Fibroblast of skin of right biceps (primary cell): ENCODE measurements at places on chromosomes 7 and 10.

DNA sequence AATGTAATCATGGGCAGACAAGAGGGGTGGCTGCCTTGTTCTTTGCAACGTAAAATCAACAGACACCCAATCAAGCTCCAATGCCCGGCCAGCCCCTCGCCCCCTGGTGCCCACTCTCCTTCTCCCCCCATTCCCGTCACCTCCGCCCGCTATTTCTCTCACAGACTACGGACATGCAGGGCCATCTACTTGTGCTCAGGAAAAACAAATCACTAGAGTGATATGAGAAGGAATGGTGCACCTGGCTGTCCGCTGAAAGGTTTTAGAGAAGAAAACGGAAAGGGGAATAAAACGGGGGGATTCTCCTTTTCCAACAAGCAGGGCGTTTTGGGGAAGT lies 396 bp downstream of the GRM8 start:
- DNase-seq, result no peak

DNA sequence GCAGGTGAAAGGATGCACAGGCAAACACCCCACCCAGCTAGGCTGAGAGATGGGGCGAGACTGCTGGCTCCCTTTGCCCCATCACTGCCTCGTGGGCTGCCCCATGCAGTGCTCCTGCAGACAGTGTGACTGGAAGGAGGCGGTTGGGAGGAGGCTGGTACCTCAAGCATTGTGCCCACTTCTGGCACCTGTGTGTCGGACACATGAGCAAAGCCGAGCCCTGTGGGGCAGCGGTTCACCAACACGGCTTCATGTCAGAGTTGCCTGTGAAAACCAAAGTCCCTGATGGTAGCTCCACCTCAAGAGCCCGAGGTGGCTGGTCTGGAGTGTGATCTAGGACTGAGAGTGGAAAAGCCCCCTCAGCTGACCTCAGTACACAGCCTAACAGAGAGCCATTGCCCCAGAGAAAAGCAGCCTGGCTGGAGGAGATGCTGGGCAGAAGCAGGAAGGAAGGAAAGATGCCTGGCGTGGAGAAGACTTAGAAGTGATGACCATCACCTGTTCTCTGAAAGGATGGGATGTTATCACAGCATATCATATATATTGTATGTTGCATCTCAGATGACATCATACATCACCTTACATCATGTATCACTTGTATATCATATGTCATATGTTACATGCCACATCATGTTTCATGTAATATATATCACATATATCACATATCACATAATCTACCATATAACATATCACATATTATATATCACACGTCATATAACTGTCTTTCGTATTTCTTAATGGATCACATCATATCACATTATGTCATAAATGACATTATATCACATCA lies 75.6 kb downstream of the ADCY1 start:
- DNase-seq, result no peak

DNA sequence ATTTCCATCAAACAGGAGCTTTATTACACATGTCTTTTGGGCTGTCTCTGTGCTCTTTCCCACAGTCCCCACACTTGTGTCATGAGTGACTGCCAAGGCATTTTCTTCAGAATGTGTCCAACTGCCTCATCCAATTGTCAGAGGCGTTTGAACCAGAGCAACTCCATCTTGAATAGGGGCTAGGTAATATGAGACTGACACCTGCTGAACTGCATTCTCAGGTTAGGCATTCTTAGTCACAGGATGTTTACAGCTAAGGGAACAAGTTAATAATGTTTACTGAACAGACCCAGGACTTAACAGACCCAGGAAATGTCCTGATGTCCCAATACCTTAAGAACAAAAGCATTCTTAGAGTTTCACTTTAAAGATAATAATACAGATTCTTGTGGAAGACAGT lies 595.5 kb downstream of the REEP3 start:
- no peak for DNase-seq

GRCh38 chr7:102028206-102028826 lies 210.9 kb downstream of the CUX1 start:
- no peak for DNase-seq

DNA sequence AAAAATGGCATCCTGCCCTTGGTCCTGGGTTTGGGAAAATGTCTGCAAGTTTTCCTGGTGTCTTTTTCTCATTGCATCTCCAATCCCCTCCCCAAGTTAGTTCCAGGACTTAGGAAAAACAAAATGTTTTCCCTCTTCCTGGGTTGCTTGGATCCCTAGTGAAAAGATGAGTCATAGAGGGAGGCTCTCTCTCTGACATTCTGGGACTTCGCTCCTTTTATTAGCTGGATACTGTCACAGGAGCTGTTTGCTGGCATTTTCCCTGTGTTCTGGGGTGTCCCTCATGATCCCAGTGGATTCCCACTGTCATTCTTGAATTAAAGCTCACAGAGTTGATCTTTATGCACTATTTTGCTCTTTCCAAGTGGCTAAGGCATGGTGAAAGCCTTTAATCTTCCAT lies 316.4 kb upstream of the MBL2 start:
- no peak for DNase-seq

GRCh38 chr10:94680544-94680943 lies 3.0 kb upstream of the CYP2C18 start:
- DNase-seq, result no peak

- DNase-seq, result no peak
Observed at GRCh38 chr7:21923658-21924057, 22.0 kb downstream of the CDCA7L start.

GRCh38 chr7:40003597-40003996 lies 53.5 kb downstream of the CDK13 start:
- DNase-seq, result no peak

DNA sequence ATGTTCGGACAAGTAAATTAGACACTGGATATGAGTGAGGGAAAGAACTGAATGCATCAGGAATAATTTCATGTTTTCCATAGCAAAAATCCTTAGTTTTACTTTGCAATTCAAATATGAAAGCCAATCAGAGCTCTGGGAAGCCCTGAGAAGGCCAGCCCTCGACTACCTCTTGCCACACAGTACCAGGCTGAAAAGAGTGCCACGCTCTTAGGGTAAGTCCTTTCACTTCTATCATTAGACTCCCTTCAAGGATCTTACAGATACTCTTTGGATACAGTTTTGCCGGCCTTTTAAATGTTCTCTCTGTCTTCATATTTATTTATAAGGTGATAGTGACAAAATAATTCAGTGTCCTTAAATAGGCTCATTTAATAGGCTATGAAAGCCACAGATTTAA lies 1.9 kb downstream of the COBL start:
- DNase-seq, result no peak

- DNase-seq, result peak; percentile 33
Observed at GRCh38 chr10:101217450-101218281, 11.6 kb downstream of the LBX1 start.

DNA sequence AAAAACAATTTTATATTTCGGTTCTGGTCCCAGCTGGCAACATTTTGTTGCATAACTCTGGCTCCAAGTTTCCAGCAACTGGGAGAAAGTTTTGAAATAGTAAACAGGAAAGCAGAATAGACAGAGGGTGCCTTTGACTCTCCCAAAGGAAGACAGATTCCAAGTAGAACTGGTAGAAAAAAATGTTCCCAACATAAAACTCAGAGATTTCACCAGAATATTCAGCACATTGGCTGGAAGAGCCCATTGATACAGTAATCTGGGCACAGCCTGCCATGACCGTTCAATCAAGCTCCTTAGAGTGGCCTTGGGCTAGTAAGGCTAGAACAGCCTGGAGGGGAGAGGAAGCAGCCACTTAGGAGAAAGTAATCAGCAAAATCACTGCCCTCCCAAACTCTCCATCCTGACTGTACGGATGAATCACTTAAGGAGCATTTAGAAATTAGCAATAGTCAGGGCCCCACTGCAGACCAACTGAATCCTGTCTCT lies 120.4 kb downstream of the CUBN start:
- DNase-seq, result peak; percentile 89

GRCh38 chr7:42492920-42493319 lies 255.9 kb upstream of the GLI3 start:
- DNase-seq, result no peak

GRCh38 chr7:102221961-102222360 lies 64.7 kb upstream of the SH2B2 start:
- DNase-seq, result no peak

DNA sequence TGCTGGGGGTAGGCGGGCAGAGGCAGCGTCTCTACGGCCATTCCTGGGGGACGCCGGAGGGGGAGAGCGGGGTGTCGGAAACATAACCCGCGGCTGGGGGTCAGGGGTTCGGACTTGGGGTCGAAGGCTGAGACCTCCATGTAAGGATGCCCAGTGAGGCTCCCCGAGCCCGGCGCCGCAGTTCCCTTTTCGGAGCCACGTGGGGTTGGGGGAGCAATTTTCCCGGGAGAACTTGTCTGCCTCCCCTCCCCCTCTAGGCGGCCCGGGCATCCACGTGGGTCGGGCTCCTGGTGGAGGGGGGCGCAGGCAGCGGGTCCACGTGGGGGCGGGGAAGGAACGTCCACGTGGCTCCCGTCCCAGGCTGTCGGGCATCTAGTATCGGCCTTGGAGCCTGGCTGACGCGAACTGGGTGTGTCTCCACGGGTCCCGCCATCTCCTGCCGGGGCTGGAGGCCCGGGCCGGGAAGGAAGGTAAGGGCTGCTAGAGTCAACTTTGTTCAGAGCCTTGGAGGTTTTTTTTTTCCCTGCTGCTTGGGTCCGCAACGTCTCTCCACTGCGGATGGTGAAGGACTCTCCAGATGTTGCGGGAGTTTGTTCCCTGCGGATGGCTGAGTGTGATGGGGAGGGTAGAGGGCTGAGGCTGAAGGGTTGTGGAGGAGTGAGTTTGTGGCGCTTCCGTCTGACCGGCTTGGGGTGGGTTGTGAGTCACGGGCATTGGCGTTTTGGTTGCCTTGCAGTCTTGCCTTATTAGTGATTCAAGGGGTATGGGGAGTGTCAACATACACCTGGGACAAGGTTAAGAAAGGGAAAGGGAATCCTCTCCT lies 744 bp downstream of the PPRC1 start:
- DNase-seq, result peak; percentile 86

DNA sequence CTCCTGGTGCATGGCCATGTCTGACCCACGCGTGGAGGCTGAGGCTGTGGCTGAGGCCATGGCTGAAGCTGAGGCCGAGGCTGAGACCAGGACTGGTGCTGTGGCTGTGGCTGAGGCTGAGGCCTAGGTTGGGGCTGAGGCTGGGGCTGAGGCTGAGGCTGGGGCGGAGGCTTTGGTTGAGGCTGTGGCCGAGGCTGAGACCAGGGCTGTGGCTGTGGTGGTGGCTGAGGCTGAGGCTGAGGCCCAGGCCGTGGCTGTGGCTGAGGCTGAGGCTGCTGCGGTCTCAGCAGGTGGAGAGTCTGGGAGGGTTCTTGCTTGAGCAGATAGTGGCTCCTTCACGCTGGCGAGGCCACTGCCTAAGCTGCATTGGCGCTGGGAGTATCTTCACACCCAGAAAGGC lies 76.4 kb downstream of the WDR37 start:
- DNase-seq, result no peak

GRCh38 chr10:119352042-119352441 lies 144.7 kb downstream of the GRK5 start:
- DNase-seq, result no peak

DNA sequence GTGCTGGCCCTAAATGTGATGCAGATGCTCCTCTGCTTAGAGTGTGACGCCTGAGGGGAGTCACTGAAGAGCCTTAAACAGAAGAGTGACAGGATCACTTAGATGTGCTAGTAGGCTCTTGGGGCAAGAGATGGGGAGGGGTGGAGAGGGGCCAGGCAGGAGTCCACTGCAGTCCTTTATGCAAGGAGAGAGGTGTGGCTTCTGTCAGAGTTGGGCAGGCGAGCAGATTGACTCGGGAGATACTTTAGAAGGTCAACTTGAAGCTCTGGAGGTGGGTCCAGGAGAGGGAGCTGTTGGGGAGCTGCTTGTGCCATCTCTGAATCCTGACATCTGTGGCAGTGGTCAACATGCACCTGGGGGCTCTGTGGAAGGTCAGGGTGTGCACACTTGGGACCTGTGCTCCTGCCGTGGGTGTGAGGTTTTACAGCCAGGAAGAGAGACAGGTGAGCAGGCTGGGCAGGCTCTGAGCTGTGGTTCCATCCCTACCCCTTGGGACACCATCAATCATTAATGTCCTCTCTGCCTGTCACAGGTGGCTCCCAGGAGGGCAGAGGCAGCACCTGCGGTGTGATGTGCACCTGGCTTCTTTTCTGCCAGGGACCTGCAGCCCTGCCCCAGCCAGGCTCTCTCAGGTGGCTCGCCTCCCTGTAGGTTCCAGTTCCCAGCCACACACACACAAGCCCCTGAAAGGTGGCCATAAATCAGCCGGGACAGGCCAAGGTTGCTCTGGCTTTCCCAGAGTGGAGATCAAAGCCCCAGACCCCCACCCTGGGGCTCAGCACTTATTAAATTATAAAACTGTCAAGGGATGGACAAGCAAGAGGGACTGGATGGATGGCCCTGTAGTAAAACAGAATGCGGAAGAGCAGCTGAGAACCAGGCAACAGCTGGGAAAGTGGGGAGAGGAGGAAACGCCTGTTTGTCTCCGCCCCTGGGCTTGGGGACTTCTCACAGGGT lies 14.0 kb downstream of the NEURL1 start:
- no peak for DNase-seq

DNA sequence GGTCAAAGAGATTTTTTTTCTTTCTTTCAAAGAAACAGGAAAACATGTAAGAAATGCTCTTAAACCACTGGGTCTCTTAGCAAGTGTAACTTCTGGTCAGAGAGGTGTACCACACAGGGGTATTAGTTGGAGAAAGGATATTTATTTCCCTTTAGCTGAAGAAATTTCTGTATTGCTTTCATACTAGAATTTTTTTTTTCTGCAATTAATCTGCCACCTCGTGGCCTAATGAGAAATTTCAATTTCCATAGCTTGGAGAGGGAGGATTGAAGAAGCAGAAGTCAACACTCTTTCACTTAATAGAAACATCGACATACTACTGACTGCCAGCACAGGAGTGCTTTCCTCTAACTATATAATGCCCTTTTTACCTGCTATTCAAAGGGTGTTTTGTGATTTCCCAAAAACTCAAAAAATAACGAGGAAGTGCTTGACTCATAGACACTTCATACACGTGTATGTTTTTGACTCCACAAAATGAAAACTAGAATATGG lies 177.6 kb upstream of the NAMPT start:
- peak; percentile 45 for DNase-seq

GRCh38 chr10:67923551-67923950 lies 39.1 kb downstream of the SIRT1 start:
- DNase-seq, result peak; percentile 25

DNA sequence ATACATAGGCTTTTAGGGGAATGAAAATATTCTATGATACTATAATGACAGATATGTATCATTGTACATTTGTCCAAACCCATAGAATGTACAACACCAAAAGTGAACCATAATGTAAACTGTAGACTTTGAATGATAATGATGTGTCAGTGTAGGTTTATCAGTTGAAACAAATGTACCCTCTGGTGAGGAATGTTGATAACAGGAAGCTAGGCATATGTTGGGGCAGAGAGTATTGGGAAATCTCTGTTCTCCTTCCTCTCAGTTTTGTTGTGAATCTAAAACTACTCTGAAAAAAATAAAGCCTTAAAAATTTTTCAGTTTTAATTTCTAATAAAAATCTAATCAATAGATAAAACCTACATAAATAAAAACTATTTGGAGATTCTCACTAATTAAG lies 36.9 kb downstream of the C1GALT1 start:
- DNase-seq, result no peak

DNA sequence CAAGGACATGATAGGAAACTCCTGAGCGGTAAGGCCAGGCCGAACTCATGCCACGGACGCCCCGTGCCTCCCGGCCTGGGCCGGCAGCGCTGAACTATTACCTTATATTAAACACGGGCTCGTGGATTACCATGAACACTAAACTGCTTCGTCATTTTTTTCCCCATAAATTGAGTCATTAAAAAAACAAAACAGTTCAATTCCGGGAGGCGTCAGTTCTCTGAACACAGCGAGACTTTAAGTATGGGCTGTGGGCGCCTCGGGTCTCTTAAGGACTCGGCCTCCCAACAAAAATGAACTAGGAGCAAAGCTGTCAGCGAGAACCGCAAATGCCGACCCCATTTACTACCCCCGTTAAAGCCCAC lies 519 bp downstream of the PITRM1 start:
- peak; percentile 83 for DNase-seq
